AG09319 (cell line): ENCODE measurements at places on chromosomes 16 and 17.

DNA sequence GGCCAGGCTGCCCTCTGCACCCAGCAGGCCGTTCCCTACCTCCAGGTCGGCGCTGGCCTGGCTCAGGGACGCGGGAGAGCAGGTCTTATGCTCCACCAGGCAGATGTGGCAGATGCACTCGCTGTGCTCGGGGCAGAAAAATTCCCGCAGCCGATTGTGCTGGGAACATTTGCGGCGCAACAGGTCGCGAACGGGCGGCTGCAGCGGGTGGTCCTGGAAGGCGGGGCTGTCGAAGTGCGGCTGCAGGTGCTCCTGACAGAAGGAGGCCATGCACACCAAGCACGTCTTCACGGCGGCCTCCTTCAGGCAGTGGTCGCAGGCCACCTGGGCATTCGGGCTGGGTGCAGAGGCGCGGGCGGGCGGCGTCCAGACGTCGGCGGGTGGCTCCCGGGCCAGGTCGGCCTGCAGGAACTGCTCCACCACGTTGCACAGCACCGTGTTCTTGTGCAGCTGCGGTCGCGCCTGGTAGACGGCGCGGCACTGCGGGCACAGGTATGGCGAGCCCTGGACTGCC, 439 bp downstream of the TRIM25 start:
- DNase-seq, result no peak

DNA sequence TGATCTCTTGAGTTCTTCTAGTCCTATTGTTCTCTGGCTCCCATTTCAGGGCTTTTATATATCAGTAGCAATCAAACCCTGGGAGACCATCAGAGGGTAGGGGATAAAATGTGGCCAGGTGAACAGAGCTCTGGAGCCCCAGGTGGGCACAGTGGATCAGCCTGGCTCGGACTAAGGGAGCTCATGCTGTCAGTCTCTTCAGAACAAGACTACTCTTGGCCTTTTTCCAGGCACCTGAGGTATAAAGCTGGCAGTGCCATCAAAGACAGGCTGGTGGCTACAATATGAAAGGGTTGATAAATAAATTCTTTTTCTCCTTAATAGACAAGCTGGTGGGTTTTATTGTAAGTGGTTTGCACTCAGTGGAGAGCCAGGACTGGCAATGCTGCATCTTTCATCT, 160.0 kb upstream of the CCL2 start:
- no peak for DNase-seq

- no peak for DNase-seq
Observed at GRCh38 chr16:14456793-14457481, 173.1 kb downstream of the PARN start.

- no peak for DNase-seq
Observed at GRCh38 chr16:85431431-85432124, 181.5 kb upstream of the GSE1 start.

- no peak for DNase-seq
Observed at GRCh38 chr16:4288148-4288921, 15.5 kb upstream of the TFAP4 start.

GRCh38 chr17:45826919-45827588, 17.6 kb upstream of the SPPL2C start:
- no peak for DNase-seq

GRCh38 chr17:4208238-4208637, 55.5 kb downstream of the ANKFY1 start:
- no peak for DNase-seq
